ENCODE measurements at places on chromosomes 4 and X. TPM values are rescaled to one million over a fixed set of nuclear protein-coding genes. Genes with fewer than 3 reads are reported as not detected.

Gene FBXW7
- total RNA-seq: 14.2 TPM

Gene TCP11X2
- not detected for total RNA-seq

Gene TEX13C
- total RNA-seq: 0.28 TPM

Gene PALLD
- total RNA-seq: 26.4 TPM

Gene POF1B
- total RNA-seq: not detected

Gene CHIC2
- total RNA-seq: 37.9 TPM

Gene DIAPH2
- total RNA-seq: 3.9 TPM

Gene CLGN
- 0.53 TPM for total RNA-seq

Gene PHKA2
- 16.5 TPM for total RNA-seq

Gene FRAS1
- total RNA-seq: 0.81 TPM

Gene PPP2R2C
- 10.6 TPM for total RNA-seq

Gene RAB40A
- not detected for total RNA-seq
